ENCODE measurements at places on chromosomes 2 and 18. TPM values are rescaled to one million over a fixed set of nuclear protein-coding genes. Genes with fewer than 3 reads are reported as not detected.

DSG2 gene
- total RNA-seq, result 9.7 TPM

ASB18 gene
- under 0.01 TPM for total RNA-seq

AAK1 gene
- 23.8 TPM for total RNA-seq

AMER3 gene
- total RNA-seq, result not detected

ANKRD30B gene
- under 0.01 TPM for total RNA-seq

C2orf66 gene
- total RNA-seq, result 0.14 TPM

SKA1 gene
- 18.0 TPM for total RNA-seq

PROKR1 gene
- total RNA-seq, result not detected

IGFBP2 gene
- 263 TPM for total RNA-seq

SERPINB12 gene
- not detected for total RNA-seq

CDCA7 gene
- total RNA-seq, result 13.2 TPM

SMPD4 gene
- 37.0 TPM for total RNA-seq

STON1 gene
- total RNA-seq, result 8.1 TPM

CELF4 gene
- total RNA-seq, result not detected

MLPH gene
- total RNA-seq, result 1.0 TPM

ERBB4 gene
- 0.14 TPM for total RNA-seq

USP37 gene
- total RNA-seq, result 19.4 TPM

REG3G gene
- total RNA-seq, result not detected

CCDC121 gene
- 2.8 TPM for total RNA-seq

CERKL gene
- total RNA-seq, result not detected

PPP3R1 gene
- total RNA-seq, result 46.8 TPM

RSAD2 gene
- total RNA-seq, result 1.2 TPM

ARHGEF4 gene
- 0.33 TPM for total RNA-seq

DNER gene
- not detected for total RNA-seq

EVX2 gene
- not detected for total RNA-seq

LINC00305 gene
- not detected for total RNA-seq

TWSG1 gene
- total RNA-seq, result 102 TPM

CMPK2 gene
- total RNA-seq, result 1.9 TPM

TUBA3E gene
- total RNA-seq, result not detected

BMP10 gene
- not detected for total RNA-seq

R3HDM1 gene
- total RNA-seq, result 7.3 TPM

GNAL gene
- total RNA-seq, result 0.51 TPM

DRC1 gene
- 0.17 TPM for total RNA-seq

EFR3B gene
- total RNA-seq, result 1.3 TPM

TRAPPC8 gene
- 62.8 TPM for total RNA-seq

IL37 gene
- total RNA-seq, result not detected

CDH20 gene
- total RNA-seq, result not detected

IGFBP5 gene
- 6.1 TPM for total RNA-seq

AP1S3 gene
- 4.4 TPM for total RNA-seq

NAPG gene
- 43.6 TPM for total RNA-seq

TMEM169 gene
- total RNA-seq, result 0.85 TPM

MC4R gene
- total RNA-seq, result not detected

ZAP70 gene
- not detected for total RNA-seq

FLACC1 gene
- total RNA-seq, result 0.84 TPM

RFTN2 gene
- 14.4 TPM for total RNA-seq

PFN4 gene
- 0.23 TPM for total RNA-seq

All from dermis blood vessel endothelial cell (primary cell).